HCEC 1CT (cell line): ENCODE measurements at places on chromosomes 2 and 18.

- DNase-seq, result no peak
Measured at GRCh38 chr2:75030218-75031009, 72.0 kb downstream of the POLE4 start.

GRCh38 chr2:111618226-111618977 lies 265.6 kb downstream of the ANAPC1 start:
- no peak for DNase-seq

GRCh38 chr2:47051562-47051961 lies 103.5 kb downstream of the STPG4 start:
- DNase-seq, result no peak

GRCh38 chr2:43326101-43326825 lies 99.9 kb upstream of the ZFP36L2 start:
- DNase-seq, result no peak

- DNase-seq, result peak; percentile 29
Measured at GRCh38 chr2:203786549-203787351, 80.3 kb downstream of the CD28 start.

DNA sequence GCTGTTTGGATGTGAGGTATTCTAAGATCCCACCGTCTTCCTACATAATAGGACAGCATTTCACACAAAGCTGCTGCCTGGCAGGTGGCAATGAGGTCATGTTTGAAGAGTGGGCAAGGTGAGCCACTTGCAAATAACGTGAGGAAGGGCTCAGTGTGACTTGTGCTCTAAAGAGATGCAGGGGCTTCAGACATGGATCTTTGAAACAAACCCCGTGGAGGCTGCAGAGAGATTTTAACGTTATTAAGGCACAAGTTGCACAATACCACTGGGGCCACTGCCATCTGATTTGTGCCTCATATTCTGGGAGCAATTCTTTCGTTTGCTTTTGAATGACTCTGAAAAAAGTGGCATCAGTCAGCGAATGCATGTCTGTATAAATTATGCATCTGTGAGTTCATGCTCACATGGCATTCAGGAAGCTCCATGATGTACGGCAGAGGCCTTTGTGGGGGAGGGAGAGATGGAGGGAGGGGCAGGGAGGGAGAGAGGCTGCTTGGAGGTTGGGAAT lies 362.0 kb downstream of the SOX11 start:
- no peak for DNase-seq

GRCh38 chr2:46364797-46365457 lies 67.7 kb downstream of the EPAS1 start:
- DNase-seq, result peak; percentile 73

DNA sequence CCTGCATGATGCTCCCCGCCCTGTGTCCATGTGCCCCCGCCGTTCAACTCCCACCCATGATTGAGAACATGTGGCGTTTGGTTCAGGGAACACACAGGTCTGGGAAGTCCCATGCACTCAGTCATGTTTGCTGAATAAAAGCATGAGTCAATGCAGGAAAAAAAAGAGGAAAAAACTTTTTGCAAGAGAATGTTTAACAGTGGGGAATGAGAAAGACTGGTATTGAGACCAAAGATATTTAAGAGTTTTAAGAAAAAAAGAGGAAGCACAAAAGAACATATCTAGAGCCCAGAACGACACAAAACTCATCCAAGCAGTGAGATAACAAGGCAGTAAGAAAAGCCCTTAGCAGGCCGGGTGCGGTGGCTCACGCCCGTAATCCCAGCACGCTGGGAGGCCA lies 279.2 kb upstream of the THSD7B start:
- no peak for DNase-seq
